Activated effector memory CD4-positive, alpha-beta T cell treated with anti-CD3 and anti-CD28 coated beads, Interleukin-2, amount 50 U/mL, for 16 hours (primary cell): ENCODE measurements at places on chromosomes 6 and 20.
A peak's percentile ranks its signal among the peaks of the same experiment; 100 is the strongest.

DNA sequence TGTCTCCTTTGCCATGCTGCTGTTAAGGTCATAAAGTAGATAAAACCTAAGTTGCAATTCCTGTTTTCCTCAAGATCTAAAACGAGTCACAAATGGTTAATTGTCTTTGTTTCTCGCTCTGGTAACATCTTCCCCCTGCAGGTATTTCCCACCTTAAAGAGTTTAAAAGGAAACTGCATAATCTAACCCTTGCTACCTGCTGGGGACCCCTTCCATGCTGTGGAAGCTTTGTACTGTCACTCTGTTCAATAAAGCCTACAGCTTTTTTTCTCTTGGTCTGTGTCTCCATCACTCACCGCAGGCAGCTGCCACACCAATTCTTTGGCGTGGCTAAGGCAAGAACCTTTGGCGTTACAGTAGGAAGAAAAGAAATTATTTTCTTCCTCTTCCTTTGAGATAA lies 117.7 kb upstream of the GJE1 start:
- DNase-seq: no peak

GRCh38 chr6:24664046-24664987 lies 2.4 kb downstream of the TDP2 start:
- DNase-seq: no peak

GRCh38 chr6:69953491-69953890 lies 87.1 kb downstream of the COL19A1 start:
- DNase-seq: no peak

GRCh38 chr6:150747155-150747554 lies 118.3 kb upstream of the MTHFD1L start:
- no peak for DNase-seq

- DNase-seq: no peak
Observed at GRCh38 chr6:7203939-7204338, 96.2 kb downstream of the RREB1 start.

- DNase-seq: no peak
Observed at GRCh38 chr6:109039795-109040194, 54.9 kb downstream of the SESN1 start.

GRCh38 chr20:11158146-11158545 lies 484.3 kb upstream of the JAG1 start:
- DNase-seq: no peak

DNA sequence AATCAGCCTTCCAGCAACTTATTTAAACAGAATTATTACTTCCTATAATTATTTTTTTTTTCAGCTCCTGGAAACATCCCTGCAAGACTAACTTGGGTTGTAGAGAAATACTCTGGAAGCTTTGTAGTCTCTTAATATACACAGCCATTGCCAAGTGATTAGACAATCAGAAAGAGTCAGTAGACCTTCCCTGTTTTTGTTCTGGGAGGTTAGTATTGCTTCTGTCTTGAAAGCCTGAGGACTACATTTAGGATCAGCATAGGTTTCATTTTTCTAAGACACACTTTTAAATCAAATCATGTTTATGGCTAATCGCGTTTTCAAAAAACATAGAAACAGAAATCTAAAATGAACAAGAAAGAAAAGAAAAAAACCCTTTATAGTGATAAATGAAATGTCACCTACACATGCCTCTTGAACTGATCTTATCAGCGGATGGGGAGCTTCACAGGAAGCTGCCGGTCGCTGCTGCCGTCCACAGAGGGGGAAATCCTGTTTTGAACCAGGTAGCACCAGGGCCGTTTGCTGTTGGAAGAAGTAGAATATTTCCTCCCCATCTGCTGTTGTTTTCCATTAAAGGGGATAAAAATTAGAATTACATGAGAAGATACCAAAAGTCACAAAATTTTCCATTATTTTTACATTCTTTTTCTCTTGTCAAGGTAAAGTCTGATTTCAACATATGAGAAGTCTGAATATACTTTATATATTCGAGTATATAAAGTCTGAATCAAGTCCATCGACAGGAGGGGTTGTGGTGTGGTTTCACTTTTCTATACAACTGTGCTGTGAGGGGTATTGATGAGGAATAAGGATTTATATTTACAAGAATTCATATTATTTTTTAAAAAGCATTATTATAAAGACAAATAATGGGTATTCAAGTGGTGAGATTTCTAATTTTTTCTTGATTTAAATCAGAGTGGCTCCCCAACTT lies 94.6 kb downstream of the ARMC2 start:
- DNase-seq: peak; percentile 87

- DNase-seq: peak; percentile 66
Observed at GRCh38 chr20:30811885-30812671, 445.4 kb upstream of the DEFB115 start.

- DNase-seq: no peak
Observed at GRCh38 chr6:28142446-28142845, 763 bp downstream of the ZKSCAN8 start.

DNA sequence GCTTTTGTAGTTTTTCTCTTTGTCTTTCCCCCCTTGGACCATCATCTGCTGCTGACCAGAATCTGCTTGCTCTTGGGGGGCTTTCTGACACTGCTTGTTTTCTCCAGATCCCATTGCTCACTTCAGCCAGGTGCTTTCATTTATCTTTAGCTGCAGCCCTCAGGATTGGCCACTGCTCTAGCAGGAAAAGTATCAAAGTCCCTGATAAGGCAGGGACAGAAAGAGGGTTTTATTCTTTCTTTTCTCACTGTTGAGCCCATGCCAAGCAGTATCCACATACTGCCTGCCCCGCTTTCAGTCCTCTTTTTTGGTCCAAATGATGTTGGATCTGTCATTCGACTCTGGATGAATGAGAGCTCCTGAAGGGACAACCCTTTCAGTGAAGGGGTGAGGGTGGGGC lies 141.4 kb downstream of the DNAH8 start:
- no peak for DNase-seq

DNA sequence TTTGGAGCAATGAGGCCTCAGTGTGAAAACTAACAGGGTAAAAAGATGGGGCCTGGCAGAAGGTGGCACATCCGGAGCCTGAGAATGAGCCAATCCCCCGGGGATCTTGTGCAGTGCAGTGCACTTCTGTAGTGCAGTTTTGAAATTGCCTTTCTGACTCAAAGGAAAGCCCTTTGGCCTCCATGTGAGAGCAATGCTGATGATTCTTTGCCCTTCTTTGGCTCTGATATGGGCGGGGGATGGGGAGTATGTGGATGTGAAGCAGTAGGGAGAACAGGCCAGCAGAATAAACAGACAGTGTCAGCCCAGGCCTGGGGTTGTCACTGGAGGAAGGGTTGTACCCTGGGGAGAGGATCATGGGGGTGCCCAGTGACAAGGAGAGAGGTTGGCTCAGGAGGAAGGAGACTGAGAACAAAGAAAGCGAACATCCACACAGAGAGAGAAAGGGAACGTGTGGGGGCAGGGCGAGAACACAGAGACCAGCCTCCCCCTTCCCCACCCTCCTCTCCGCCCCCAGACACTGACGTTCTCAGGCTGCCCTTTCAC lies 351.2 kb downstream of the CDC5L start:
- no peak for DNase-seq

DNA sequence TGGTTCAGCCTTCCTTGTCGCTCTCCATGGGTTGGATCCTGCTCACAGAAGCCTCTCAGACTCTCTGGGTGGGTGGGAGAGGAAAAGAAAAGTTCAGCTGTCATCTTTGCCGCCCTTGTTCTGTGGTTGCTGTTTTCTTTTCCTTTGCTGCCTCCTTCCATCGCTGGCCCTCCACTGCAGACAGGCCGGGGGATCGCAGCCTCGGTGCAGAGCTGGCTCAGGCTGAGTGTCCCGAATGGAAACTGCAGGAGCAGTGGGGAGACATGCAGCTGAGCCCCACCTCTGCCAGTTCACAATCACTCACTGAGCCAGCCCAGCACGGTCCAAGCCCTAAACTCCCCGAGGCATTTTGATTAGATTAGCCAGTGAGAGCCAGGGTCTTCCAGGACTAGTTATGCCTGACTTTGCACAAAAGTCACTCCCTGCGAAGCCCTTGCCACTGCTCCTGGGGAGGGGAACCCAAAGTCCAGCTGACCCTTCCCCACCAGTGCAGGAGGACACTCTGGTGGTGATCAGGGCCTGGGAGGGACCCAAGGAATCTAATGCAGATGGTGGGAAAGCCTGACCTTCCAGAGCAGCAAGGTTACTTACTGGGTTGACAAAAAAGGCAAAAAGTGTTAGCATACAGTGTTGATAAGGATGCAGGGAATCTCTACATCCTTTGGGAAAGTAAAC lies 14.0 kb downstream of the NRN1 start:
- DNase-seq: no peak

DNA sequence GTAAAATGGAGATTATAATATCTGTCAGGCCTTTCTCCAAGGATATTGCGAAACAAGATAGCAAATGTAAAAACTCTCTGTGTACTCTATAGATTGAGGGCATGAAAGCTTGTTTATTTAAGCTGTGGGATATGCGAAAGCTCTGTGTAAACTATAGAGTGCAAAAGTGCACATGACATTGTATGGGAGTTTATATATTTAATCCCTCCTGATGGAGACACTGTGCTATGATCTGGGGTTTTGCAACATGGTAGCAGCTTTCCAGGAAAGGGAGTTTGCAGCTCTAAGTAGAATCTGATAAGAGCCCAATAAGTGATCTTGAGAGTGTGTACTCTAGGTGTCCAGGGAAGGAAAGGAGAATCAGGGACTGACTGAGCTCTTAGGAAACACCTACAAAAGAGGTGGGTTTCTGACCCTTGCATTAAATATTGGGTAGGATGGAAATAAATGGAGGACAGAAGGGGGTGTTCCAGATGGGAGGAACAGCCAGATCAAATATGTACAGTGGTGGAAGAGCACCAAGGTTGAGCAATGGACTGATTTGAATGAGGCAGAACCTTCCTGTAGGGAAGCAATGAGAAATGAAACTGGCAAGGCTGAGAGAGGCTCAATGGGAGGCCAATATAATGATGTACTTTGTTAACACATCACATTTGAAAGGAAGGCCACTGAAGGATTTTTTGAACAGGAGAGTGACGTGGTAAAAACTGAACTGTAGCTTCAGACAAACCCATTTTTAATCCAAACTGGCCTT lies 450.1 kb downstream of the GJA1 start:
- DNase-seq: no peak

DNA sequence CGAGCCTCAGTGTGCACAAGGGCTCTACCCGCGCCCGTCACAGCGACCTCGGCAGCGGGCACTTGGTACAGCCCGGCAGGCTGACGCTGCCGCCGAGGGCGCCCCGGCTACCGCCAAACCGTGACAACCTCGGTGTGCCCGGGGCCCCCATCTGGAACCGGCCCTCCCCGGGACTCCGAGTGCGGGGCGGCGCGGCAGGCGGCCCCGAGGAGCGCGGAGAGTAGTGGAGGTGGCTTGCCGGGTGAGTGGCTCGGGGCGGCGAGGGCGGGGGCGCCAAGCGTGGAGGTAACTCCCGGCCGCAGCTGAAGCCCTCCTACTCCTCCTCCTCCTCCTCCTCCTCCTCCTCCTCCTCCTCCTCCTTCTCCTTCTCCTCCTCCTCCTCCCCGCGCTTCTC lies at the start of gene ISM1:
Gene ISM1, plus strand, starts transcription at position 371 of the 394 bp plus-strand sequence. CDS start 503 bp downstream, outside the sequence.
- peak; percentile 77 for DNase-seq

- DNase-seq: no peak
Observed at GRCh38 chr6:43873806-43874714, 104.0 kb downstream of the VEGFA start.

- no peak for DNase-seq
Observed at GRCh38 chr20:5841522-5841921, 91.3 kb downstream of the SHLD1 start.

DNA sequence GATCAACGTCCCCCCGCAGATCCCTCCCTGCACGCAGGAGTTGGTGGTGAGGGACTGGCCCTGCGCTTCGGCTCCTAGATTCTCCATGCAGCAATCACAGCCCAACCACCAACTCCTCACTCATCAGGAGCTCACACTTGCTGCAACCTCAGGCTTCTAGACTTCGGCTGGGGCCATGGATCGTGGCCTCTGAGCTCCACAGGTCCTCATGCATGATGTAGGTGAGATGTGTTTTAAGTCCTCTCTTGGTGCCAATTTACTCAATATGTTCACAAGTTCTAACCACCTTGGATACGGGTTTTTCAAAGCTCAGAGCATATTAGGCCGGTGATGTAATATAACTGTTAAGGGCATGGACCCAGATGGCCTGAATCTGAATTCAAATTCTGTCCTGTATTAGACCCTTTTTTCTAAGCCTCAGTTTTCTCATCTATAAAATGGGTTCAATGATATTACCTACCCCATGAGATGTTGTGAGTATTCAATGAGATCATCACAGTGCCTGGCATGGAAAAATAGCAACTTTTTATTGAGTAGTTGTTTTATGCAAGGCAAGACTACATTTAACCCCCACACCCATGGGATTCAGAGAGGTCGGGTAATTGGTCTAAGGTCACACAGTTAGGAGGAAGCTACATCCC lies 31.0 kb downstream of the SUN5 start:
- no peak for DNase-seq

- DNase-seq: no peak
Observed at GRCh38 chr6:161636882-161637430, 363.1 kb upstream of the AGPAT4 start.

- no peak for DNase-seq
Observed at GRCh38 chr6:75855052-75855451, 106.0 kb downstream of the MYO6 start.

DNA sequence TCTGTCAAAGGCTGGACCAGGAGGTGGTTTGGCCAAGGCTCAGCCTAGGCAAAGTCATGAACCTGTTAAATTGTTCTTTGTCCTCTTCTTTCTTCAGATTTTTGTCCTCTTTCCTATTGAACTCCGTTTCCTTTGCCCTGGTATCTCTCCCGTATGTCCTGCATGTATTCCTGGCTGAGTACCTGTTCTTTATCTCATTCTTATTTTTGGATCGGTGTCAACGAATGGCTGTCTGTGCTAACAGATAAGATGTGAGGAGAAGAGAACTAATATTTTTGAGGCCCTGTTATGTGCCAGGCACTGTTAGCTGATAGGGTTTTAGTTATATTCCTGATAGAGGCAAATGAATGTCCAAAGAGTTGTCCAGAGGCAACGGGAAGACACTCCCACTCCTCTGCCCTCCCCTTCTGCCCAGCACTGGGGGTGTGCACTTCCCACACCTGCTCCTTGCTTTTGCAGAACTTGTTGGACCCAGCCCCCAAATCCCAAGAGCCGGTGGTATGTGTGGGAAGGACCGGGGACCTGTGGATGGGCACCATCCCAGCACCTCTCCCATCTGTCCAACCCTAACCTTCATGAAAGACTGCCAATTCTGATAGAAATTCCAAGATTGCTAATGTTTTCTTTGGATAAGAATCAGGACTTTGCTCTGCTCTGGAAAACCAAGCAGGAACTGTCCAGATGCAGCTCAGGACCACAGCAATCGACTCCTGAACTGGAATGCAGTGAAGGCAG lies 20.6 kb downstream of the MMP24OS start:
- no peak for DNase-seq

DNA sequence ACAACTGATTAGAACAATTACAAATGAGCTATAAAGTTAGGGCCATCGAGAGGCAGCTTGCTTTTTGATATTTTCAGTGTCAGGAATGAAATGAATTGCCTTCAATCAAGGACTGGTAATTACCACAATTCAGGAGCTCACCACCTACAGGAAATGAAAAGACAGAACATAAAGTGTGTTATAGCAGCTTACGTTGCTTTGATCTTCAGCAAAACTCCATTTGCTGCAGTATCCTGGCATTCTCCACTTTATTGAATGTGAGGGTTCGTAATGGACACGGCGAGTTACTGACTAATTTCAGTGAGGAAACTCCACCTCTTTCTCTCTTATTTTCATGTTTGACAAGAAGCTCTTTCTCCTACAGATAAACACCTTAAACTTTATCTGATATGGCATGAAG lies 440.0 kb upstream of the HSF2 start:
- DNase-seq: no peak
